ENCODE measurements at places on chromosomes 2 and 18.

GRCh38 chr2:55014962-55015939 lies 35.0 kb downstream of the RTN4 start:
- peak; percentile 36 for DNase-seq

GRCh38 chr2:113098041-113098440 lies 29.4 kb upstream of the IL1RN start:
- peak; percentile 6 for DNase-seq

DNA sequence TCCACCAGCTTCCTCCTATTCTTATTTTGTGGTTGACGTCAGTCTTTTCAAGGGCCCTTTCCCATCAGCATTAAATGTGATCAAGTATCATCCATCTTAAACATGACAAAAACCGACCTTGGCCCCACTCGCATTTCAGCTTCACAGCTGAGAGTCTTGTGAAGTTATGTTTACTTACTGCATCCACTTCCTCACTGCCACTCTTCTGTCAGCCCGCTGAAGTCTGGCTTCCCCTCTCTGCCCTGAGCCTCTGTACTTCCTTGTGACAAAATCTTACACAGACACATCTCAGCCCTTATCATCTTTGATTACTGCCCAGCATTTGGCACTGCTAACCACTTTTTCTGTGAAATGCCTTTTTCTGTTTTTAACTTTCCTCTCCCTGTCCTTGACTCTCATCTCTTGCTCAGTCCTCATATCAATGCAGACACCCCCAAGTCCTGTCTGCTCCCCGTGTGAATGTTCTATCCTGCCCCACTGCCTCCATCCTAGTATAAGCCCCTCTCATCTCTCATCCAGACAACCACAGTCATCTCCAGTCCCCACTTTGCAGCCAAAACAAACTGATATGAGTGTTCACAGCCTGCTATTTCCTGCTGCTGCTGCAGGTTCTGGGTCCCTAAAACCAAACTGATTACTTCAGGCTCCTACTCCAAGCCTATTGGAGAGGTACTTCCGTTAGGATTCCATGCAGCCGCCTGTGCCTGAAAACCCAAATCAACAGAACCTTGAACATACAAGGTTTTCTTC lies 31.4 kb downstream of the FOSL2 start:
- peak; percentile 54 for DNase-seq

DNA sequence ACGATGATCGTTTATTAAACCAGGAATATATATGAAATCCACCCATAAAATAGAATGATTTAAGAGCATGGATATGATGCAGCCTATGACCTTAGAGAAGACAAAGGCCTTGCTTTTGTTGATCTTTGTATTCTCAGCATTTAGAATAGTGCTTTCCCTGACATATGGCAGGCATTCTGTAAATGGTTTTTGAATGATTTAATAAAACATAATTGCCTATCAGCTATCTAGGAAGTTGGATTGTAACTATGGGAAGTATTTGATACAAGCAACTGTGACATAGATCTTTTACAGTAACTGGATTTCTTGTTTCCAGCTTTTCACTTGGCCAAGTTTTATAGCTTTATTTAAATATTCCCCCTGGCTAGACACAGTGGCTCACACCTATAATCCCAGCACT lies 5.1 kb upstream of the GPR155 start:
- DNase-seq, result no peak

DNA sequence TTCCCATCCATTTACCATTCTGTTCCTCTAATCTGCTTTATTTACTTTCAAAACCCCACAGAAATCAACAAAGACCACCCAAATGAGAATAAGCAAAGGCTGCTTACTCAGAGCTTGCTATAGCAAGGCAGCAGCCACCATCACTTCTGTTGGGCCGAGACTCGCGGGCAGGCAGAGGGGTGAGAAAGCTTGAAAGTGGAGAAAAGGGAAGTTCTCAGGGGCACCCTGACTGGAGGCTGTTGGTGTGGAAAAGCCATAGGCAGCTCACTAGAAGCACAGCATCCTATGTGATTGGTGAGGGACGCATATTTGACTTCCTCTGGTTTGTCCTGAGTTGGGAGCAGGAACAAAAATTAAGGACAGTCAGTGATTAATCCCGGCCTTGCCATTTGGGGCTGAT lies 269.7 kb upstream of the THSD7B start:
- no peak for DNase-seq

DNA sequence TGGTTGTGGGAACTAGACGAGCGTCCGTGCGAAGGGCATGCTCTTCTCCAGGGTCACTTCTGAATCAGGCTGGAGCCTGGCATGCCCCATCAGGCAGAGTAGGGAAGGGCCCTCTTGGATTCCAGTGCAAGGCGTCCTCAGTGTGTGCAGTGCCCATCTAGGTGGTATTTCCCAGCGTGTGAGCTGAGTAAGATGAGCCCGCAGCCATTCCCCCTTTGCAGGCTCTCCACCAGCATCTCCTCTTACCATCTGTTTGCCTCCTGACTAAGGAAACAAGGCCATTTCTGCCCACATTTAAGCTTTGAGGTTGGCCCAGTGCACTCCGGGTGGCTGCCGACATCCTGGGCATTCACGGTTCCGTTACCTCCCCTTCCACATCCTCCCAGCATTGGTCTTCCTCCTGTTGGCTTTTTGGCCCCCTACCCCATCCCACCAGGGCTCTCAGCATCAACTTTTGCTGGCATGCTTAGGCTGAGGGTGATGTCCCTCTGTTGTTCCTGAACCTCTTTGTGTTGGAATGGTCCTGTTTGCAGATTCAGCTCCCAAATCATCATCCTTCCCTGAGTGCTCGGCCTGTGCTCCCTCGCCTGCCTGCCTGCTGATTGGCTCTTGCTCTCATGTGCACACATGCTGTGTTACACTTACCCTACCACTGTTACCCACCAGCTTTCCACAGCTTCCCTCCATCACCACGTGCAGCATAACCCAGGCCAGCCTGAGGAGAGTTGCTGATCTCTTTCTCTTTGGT lies 11.8 kb downstream of the CEP68 start:
- DNase-seq, result no peak
